Neural progenitor cell (in vitro differentiated cells): ENCODE measurements at places on chromosomes 13 and 19. TPM values are rescaled to one million over a fixed set of nuclear protein-coding genes. Genes with fewer than 3 reads are reported as not detected.

FAM216B gene
- total RNA-seq: not detected in 2 replicates

PSG4 gene
- total RNA-seq: not detected in 2 replicates

SEMA6B gene
- 22.6 and 82.3 TPM in 2 replicates for total RNA-seq

PSG11 gene
- not detected in 2 replicates for total RNA-seq

IGFLR1 gene
- 5.0 and 9.2 TPM in 2 replicates for total RNA-seq

SH2D3A gene
- 0.65 and 1.5 TPM in 2 replicates for total RNA-seq

CRB3 gene
- 1.2 and 1.3 TPM in 2 replicates for total RNA-seq

TDRD12 gene
- 0.07 and 0.56 TPM in 2 replicates for total RNA-seq

TNFSF9 gene
- 0.28 and 1.7 TPM in 2 replicates for total RNA-seq

GRCh38 chr13:46315491-46316075, 71.5 kb downstream of the RUBCNL start:
- no peak for DNase-seq

DNA sequence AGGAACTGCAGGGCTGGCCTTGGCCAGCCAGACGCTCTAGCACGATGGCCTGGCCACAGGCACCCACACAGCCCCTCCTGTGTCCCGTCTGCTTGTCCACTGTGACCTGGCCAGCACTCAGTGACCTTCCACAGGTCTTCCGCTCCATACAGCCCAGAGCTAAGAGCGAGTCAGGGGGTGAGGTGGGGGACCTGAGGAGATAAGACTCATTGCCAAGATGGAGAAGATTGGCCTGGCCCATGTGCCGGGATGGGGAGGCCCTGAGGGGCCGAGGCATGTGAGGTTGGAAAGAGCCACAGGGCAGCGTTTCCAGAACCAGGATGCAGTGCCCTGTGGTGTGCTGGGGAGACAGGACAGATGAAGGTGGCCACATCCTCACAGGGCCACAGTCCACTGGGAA, 10.2 kb upstream of the SLC7A9 start:
- no peak for DNase-seq

GRCh38 chr13:27919934-27920676, at the start of gene PDX1:
TSS of gene PDX1 (plus strand) at chr13:27920000. CDS start at chr13:27920139, 139 bp downstream.
- DNase-seq: peak; percentile 82

- no peak for DNase-seq
Observed at GRCh38 chr19:32091241-32091640, 254.2 kb upstream of the ZNF507 start.

- DNase-seq: no peak
Observed at GRCh38 chr13:103960001-103960400, 893.8 kb upstream of the SLC10A2 start.

DNA sequence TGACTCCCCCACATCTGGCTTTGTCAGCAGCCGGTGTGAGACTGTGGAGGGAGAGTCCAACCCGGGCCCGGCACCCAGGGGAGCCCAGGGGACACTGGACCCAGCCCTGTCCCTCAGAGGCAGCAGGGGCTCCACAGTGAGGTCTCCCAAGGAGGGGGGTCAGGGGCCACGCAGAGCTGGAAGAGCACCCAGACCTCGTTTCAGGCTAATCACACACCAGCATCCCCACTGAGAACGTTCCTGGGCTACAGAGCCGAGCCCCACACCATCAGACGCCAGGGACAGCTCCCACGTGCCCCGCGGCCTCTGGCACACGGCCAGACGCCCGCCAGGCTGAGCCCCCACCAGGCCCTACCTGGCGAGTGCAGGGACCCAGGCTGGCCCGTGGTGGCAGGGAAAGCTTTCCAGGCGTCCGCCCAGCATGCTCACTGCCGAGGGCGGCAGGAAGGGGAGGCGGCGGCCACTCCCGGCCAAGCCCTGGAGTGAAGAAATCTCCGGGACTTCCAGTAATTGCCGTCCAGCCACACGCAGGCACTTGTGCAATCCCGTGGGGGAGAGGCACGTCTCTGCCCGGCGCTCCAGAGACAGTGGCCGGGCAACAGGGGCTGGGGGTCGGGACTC, 19.2 kb downstream of the SBNO2 start:
- DNase-seq: no peak

- no peak for DNase-seq
Observed at GRCh38 chr13:95245071-95245470, 56.2 kb downstream of the ABCC4 start.

DNA sequence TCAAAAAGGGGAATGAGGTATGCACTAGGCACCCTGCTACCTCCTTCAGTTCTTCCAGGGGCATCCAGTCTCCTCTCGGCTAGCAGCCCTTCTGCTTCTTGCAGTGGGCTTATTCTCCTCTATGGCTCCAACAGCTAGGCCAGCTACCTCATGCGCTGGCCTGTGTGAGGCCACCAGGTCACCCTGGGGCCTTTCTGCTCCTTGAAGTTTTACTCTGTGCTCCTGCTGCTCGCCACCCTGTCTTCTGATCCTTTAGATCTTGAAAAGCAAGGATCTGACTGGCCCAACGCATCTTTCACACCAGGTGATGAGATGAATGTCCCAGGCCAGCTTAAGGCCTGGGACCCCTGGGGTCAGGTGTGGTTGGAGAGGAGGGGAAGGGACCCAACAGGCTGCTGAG, 66.2 kb downstream of the RUBCNL start:
- no peak for DNase-seq

DNA sequence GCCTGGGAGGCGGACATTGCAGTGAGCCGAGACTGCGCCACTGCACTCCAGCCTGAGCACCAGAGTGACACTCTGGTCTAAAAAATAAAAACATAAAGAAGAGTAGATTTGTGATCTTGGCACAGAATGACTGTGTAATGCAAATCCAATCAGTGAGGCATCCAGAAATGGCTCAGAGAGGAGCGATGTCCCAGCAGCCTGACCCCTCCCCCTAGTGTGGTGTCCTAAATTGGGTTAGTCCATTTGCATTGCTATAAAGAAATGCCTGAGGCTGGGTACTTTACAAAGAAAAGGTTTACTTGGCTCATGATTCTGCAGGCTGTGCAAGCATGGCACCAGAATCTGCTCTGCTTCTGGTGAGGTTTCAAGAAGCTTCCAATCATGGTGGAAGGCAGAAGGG, 59.1 kb upstream of the ZNF30 start:
- no peak for DNase-seq

DNA sequence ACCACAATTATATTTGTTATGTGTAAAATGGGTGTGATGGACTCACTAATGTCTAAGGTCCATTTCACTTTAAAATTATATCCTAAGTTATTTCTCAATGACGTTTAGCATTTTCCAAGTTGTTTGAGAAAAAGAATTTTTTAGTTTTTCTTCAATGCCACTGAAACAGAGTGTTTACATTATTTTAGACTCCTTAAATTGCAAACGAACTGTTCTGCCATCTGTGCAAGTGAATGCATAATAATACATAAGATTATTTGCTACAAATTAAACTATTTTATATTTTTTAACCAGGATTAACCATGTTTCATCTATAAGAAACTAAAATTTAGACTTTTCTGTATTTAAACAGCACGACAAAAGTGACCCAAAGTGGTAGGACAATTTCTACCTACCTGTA, 425.4 kb downstream of the NDFIP2 start:
- DNase-seq: no peak

DNA sequence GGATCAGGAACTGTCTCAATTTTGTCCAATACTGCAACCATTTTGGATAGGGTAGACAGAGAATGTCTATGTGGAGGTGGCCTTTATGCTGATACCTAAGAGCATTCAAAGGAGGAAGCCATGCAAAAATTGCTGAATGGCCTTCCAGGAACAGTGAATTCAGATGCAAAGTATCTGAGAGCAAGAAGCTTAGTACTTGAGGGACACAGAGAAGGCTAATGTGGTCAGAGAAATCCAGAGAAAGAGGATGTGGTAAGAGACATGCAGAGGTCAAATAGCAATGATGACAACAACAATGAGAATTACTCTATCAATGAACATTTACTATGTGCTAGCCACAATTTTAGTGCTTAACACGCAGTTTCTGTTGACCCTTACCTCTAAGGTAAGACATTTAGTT, 785.6 kb upstream of the KLHL1 start:
- DNase-seq: peak; percentile 27
